Kidney (tissue), 22 donors: ENCODE measurements at places on chromosomes 4 and X. TPM values are rescaled to one million over a fixed set of nuclear protein-coding genes. Genes with fewer than 3 reads are reported as not detected.

DNA sequence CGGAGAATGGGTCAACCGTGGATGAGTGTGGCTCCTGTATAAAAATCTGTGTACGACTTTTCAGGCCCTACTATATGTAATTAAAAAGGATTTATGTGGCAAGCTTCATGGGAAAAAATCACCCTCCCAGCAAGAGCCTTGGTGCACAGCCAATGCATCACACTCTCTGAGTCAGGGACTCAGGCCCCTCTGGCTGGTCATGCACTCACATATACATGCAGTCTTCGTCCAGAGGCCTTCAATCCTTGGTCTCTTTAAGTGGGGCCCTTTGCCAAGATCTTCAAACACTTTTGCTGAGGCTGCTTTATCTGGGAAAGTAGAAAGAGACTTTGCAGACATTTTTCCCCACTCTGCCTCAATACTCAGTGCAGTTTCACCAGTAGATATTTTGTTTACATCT is 311.4 kb upstream of the FSTL5 start:
- no peak overlapping the region for H3K4me3 ChIP-seq
- no peak overlapping the region for H3K27ac ChIP-seq
- peak; percentile 21 for DNase-seq
- no peaks in the 10 kb centered on the region for H3K27me3 ChIP-seq
- H3K36me3 ChIP-seq = no peaks in the 10 kb centered on the region

- H3K36me3 ChIP-seq = no peaks in the 10 kb centered on the region
- H3K27ac ChIP-seq = no peak overlapping the region
- DNase-seq = no peak
- H3K4me3 ChIP-seq = peak overlapping the region; percentile 34
- no peaks in the 10 kb centered on the region for H3K4me1 ChIP-seq
Observed at GRCh38 chr4:15809058-15809457, 30.9 kb downstream of the CD38 start.

DNA sequence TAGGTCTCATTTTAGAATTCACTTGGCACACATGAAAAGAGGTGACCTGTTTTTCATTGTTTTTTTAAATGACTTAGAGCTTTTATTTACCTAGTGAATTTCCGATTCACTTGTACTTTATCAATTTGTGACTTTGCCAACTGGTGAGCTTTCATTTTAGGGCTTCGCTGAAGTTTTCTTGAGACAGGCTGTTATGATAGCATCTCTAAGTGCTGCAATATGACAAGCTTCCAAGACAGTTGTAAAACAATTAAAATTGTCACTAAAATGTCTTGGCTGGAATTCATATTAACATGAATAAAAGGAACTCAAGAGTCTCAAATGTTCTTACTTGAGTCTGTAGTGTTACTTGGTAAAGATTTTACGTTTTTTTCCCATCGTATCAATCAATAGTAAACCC is 831.7 kb upstream of the GRID2 start:
- no peaks in the 10 kb centered on the region for H3K36me3 ChIP-seq
- H3K27me3 ChIP-seq = no peaks in the 10 kb centered on the region
- no peak overlapping the region for H3K27ac ChIP-seq
- no peak for DNase-seq
- H3K4me3 ChIP-seq = no peak overlapping the region
- H3K4me1 ChIP-seq = no peaks in the 10 kb centered on the region

- H3K27ac ChIP-seq = no peak overlapping the region
- no peaks in the 10 kb centered on the region for H3K4me1 ChIP-seq
- DNase-seq = no peak
- H3K36me3 ChIP-seq = no peaks in the 10 kb centered on the region
Observed at GRCh38 chr4:189376901-189377300, 563.8 kb upstream of the FRG1 start.

DNA sequence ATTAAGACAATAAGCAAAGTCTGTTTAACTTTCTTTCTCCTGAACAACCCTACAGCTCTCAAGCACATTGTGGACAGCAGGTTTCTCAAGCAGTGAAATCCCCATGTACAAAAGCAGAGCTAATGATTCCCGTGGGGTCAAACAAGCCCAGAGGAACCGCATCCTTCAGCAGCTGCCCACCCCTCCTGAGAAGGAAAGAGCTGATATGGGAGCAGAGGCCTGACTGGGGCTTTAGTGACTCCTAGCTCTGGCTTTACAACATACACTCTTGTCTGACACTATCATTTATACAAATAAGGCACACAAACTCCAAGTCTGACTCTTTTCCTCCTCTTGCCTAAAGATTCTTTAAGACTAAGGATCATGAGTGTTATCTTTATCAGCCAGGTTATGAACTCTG is 32.8 kb downstream of the HDAC8 start:
- no peaks in the 10 kb centered on the region for H3K36me3 ChIP-seq
- no peak overlapping the region for H3K4me3 ChIP-seq
- H3K27me3 ChIP-seq = no peaks in the 10 kb centered on the region
- DNase-seq = peak; percentile 25
- H3K4me1 ChIP-seq = no peaks in the 10 kb centered on the region

DNA sequence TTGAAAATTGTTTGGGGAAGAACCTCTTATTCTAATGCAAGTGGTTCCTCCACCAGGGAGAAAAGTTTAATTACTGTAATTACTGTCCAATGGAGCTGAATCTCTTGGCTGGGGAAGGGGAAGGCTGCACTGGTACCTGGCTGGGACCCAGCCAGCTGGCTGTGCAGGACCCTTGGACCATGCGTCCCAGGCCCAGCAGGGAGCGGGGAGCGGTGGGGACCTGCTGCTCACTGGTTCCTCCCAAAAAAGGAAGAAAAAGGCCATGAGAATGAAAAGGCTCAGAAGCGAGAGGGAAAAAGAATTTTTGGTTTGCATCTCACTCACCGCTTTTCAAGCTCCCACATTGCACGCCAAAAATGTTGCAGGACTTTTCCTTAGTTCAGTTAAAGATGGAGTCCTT is 333.5 kb downstream of the FAM47B start:
- H3K27me3 ChIP-seq = no peaks in the 10 kb centered on the region
- DNase-seq = no peak
- no peaks in the 10 kb centered on the region for H3K36me3 ChIP-seq
- H3K27ac ChIP-seq = no peak overlapping the region
- no peaks in the 10 kb centered on the region for H3K4me1 ChIP-seq

The COL25A1 gene
- 0.52 TPM for polyA plus RNA-seq

The PIN4 gene
- 50.9 TPM for polyA plus RNA-seq

The AMTN gene
- not detected for polyA plus RNA-seq
